Lower lobe of right lung (tissue), 2 donors: ENCODE measurements at places on chromosomes 12 and 14. TPM values are rescaled to one million over a fixed set of nuclear protein-coding genes. Genes with fewer than 3 reads are reported as not detected.
A peak's percentile ranks its signal among the peaks of the same experiment; 100 is the strongest.

GRCh38 chr12:24054416-24054815 is 104.9 kb upstream of the SOX5 start:
- DNase-seq, result no peak
- H3K36me3 ChIP-seq, result no peaks in the 10 kb centered on the region
- no peaks in the 10 kb centered on the region for H3K27me3 ChIP-seq
- H3K27ac ChIP-seq, result no peak overlapping the region
- H3K4me3 ChIP-seq, result no peak overlapping the region

- no peaks in the 10 kb centered on the region for H3K4me1 ChIP-seq
- no peaks in the 10 kb centered on the region for H3K27me3 ChIP-seq
- no peak overlapping the region for H3K27ac ChIP-seq
- H3K36me3 ChIP-seq, result no peaks in the 10 kb centered on the region
- DNase-seq, result no peak
Measured at GRCh38 chr12:44100264-44100663, 264.4 kb downstream of the TMEM117 start.

- no peak overlapping the region for H3K27ac ChIP-seq
- H3K27me3 ChIP-seq, result no peaks in the 10 kb centered on the region
- H3K4me3 ChIP-seq, result peak overlapping the region; percentile 67
Measured at GRCh38 chr14:75063013-75063412, 811 bp downstream of the ACYP1 start.

DNA sequence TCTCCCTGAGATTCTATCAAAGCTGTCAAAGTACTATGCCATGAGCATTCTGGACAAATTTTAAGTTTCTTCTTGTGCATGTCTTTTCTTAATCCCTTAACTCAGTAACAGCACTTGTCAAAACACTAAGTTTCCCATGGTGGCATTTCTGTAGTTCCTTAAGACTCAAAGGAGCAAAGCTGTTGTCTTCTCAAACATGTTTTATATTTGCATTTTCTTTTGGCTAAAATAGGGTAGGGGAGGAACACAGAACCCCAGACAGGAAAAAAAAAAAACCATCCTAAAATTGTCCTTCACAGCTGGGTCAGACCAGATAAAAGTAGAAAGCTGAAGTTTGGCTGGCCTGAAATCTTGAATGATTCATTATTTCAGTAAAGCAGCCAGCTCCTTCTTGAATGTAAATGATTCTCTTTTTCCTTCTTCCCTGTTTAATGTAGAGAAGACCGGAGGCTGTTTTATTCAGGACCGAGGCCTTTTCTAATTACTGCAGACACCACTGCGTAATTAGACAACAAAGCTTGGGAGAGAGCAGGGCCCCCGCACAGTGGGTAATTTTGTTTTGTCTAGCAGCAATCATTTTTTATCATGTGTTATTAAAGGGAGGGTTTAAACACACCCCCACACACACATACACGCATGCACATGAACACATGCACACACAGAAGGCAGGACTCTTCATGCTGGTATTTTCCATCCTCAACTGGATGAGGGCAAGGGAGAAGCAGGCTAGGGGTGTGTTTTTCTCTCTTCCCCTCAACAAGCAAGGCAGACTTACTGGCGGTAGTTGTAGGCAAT is 51.0 kb downstream of the PAH start:
- no peak overlapping the region for H3K4me3 ChIP-seq
- no peak for DNase-seq
- H3K27me3 ChIP-seq, result no peaks in the 10 kb centered on the region
- H3K4me1 ChIP-seq, result no peaks in the 10 kb centered on the region
- no peak overlapping the region for H3K27ac ChIP-seq

GRCh38 chr14:78638926-78639325 is 468.8 kb downstream of the NRXN3 start:
- H3K27me3 ChIP-seq, result no peaks in the 10 kb centered on the region
- H3K4me1 ChIP-seq, result no peaks in the 10 kb centered on the region
- no peak overlapping the region for H3K4me3 ChIP-seq
- H3K27ac ChIP-seq, result no peak overlapping the region
- no peaks in the 10 kb centered on the region for H3K36me3 ChIP-seq
- no peak for DNase-seq

GRCh38 chr12:127294651-127295210 is 972.2 kb upstream of the TMEM132C start:
- no peaks in the 10 kb centered on the region for H3K4me1 ChIP-seq
- peaks cover 3% of the 10 kb centered on the region for H3K27me3 ChIP-seq
- H3K27ac ChIP-seq, result no peak overlapping the region
- no peak for DNase-seq
- no peak overlapping the region for H3K4me3 ChIP-seq

- no peak for DNase-seq
- no peaks in the 10 kb centered on the region for H3K4me1 ChIP-seq
- H3K4me3 ChIP-seq, result no peak overlapping the region
- H3K36me3 ChIP-seq, result no peaks in the 10 kb centered on the region
- no peak overlapping the region for H3K27ac ChIP-seq
- no peaks in the 10 kb centered on the region for H3K27me3 ChIP-seq
Measured at GRCh38 chr14:61201171-61201570, 80.0 kb downstream of the TMEM30B start.

GRCh38 chr14:38090506-38090905 is 117.2 kb upstream of the SSTR1 start:
- no peaks in the 10 kb centered on the region for H3K36me3 ChIP-seq
- no peak overlapping the region for H3K4me3 ChIP-seq
- no peaks in the 10 kb centered on the region for H3K27me3 ChIP-seq
- peaks cover 9% of the 10 kb centered on the region for H3K4me1 ChIP-seq
- no peak for DNase-seq

DNA sequence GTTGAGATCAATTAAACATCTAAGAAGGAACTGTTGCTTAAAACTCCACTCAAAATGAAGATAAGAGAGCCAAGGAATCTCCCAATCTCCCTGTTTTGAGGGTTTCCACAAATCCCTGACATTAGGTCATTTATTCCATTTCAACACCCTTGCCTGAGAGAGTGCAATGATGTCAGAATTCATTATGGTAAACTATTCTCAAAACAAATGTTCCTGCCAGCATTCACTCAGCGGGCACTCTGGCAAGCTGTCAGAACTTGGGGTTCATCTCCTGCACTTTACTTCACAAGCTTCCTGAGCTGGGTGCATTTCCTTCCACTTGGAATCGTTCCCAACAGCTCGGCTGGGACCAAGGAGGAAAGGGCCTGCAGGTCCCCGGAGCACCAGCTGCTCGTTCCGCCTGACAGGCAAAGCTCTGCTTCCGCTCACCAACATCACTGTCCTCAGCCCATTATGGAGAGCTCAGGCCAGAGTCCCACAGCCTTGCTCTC is 117.8 kb downstream of the TTC7B start:
- no peak for DNase-seq
- H3K4me3 ChIP-seq, result no peak overlapping the region
- no peaks in the 10 kb centered on the region for H3K27me3 ChIP-seq

DNA sequence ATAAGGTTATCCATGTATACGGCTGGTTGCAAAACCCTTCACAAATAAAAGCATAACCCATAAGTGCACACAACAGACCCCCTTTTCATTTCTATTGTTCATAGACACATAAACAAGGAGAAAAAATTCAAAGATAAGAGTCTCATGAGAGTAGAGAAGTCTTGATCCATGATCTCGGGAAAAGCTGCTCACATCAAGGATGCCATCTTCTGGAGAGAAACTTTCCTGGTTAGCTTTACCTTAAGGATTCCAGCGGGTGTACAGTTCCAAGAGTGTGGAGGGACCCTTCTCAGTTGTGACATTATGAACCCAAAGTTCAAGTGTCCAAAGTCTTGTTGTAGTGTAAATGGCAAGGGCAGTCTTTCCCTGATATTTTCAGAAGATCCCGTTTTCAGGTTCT is 144.5 kb downstream of the LLPH start:
- DNase-seq, result no peak
- no peaks in the 10 kb centered on the region for H3K4me1 ChIP-seq
- H3K36me3 ChIP-seq, result no peaks in the 10 kb centered on the region

DNA sequence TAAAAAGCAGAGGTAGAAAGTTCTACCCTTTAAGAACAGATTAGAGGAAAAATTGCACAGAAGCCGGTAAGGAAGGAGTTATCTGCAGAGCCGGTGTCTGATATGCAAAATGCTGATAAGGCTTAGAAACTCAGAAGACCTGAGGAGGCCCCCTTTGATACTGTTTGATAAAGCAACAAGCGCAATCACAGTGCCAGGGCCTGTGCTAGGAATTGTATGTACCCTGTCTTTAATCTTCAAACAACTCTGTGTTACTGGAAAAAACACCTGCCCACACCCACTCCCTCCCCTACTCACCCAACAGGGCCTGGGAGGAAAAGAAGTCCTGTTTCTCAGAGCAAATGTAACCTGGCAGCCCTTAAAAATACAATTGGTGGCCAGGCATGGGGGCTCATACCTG is 112.7 kb upstream of the FUT8 start:
- H3K27me3 ChIP-seq, result no peaks in the 10 kb centered on the region
- no peaks in the 10 kb centered on the region for H3K36me3 ChIP-seq
- H3K27ac ChIP-seq, result no peak overlapping the region
- H3K4me3 ChIP-seq, result no peak overlapping the region

- H3K4me3 ChIP-seq, result no peak overlapping the region
- no peak for DNase-seq
- no peaks in the 10 kb centered on the region for H3K27me3 ChIP-seq
Measured at GRCh38 chr14:83483063-83483462, 1949.4 kb upstream of the SEL1L start.

- no peak overlapping the region for H3K4me3 ChIP-seq
- H3K36me3 ChIP-seq, result no peaks in the 10 kb centered on the region
- DNase-seq, result no peak
Measured at GRCh38 chr14:68702135-68702534, 90.7 kb downstream of the ZFP36L1 start.

DNA sequence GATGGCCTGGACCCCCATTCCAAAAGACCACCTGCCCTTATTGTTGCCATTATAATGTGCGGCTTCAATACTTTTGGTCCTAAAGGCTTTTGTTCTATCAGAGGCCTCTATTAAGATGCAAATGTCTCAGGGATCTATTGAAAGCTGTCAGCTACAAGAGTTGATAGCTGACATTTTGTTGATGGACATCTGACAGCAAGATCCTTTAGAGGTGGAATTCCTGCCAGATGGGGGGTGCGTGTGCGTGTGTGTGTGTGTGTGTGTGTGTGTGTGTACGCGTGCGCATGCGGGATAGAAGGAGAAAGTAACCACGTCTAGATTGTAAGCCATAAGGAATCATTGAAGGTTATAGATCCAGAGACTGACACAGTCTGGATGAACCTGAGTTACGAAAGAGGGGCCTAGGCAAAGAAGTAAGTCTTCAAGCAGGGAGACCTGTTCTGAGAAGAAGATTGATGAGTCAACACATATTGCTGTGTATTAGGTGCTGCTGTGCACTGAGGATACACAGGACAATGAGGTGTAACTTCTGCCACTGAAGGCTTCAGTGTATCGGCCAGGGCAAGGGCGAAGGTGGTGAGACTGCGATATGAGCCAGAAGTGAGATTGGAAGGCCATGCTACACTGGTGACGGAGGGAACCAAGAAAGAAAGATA is 89.2 kb downstream of the PRMT8 start:
- no peak overlapping the region for H3K27ac ChIP-seq
- no peaks in the 10 kb centered on the region for H3K27me3 ChIP-seq
- no peak overlapping the region for H3K4me3 ChIP-seq
- H3K4me1 ChIP-seq, result no peaks in the 10 kb centered on the region

DNA sequence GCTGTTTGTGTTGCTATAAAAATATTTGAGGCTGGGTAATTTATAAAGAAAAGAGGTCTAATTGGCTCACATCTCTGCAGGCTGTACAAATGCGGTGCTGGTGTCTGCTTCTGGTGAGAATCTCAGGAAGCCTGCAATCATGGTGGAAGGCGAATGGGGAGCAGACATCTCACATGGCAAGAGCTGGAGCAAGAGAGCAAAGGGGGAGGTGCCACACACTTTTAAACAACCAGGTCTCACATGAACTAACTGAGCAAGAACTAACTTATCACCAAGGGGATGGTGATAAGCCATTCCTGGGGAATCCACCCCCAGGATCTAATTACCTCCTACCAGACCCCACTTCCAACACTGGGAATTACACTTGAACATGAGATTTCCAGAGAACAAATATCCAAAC is 300.7 kb upstream of the MDGA2 start:
- no peak overlapping the region for H3K4me3 ChIP-seq
- no peaks in the 10 kb centered on the region for H3K36me3 ChIP-seq
- H3K27me3 ChIP-seq, result no peaks in the 10 kb centered on the region
- no peak for DNase-seq

DNA sequence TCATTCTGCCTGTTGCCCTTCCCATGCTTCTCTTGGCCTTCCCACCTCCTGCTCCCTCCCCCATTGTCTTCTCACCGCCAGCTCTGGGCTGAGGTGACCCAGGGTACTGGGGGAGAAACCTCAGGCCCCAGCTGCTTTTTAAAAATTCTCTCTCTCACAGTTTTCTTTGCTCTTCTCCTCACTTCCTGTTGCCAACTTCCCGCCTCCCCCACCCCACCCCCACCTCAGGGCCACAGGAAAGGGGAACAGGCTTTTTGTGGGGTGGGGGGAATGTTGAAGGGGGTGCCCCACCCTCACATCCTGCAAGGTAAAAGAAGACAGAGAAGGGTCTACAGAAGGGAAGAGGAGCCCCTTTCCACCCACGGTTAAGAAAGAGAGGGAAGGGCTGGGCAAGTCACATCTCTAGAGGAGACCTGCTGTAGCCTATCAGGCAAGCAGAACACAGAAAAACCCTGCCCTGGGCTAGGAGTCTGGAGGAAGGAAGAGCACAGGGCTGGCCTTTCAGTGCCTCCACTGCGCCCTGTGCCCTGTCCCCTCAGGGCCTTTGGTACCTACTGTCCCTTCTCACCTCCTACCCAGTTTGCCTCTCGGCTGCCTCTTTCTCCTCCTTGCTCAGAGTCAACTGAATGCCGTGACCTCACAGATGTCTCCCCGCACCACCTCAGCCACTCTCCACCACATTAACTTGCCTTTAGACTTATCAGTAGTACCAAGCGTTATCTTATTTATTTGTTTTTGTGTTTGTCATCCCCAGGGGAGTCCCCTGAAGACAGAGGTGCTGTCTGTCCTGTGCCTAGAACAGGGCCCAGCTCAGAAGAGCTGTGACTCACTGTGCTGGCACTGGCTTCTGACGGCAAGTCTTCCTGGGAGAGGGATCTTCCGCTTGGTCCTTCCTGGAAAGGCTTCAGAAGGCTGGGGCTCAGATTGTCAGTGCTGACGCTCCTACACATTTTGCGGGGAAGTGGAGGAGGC is 1.7 kb downstream of the ARHGAP9 start:
- H3K27ac ChIP-seq, result peak overlapping the region; percentile 78
- no peak for DNase-seq
- peak overlapping the region; percentile 57 for H3K4me3 ChIP-seq
- H3K36me3 ChIP-seq, result peaks cover 3% of the 10 kb centered on the region
- peaks cover 37% of the 10 kb centered on the region for H3K4me1 ChIP-seq

Gene USP44
- total RNA-seq, result 17.8 TPM

Gene GLIPR1L1
- total RNA-seq, result not detected

Gene SMCO3
- total RNA-seq, result 0.68 TPM

Gene TCHP
- total RNA-seq, result 16.8 TPM

Gene THTPA
- 19.1 TPM for total RNA-seq

Gene SLC38A4
- 1.1 TPM for total RNA-seq

Gene MANSC4
- total RNA-seq, result not detected

Gene TROAP
- total RNA-seq, result 1.4 TPM

Gene SLC39A5
- total RNA-seq, result not detected

Gene KRT72
- not detected for total RNA-seq

Gene CD4
- 80.3 TPM for total RNA-seq

Gene TCL1B
- not detected for total RNA-seq

Gene CNTN1
- total RNA-seq, result 12.3 TPM

Gene TGM1
- total RNA-seq, result 5.9 TPM

Gene KLRC4
- not detected for total RNA-seq

Gene IFNG
- not detected for total RNA-seq

Gene BCDIN3D
- 5.1 TPM for total RNA-seq

Gene RIMKLB
- 30.5 TPM for total RNA-seq
